ENCODE measurements at places on chromosomes 2 and 18. TPM values are rescaled to one million over a fixed set of nuclear protein-coding genes. Genes with fewer than 3 reads are reported as not detected.

The SCYGR4 gene
- polyA plus RNA-seq = 0.10 TPM

The CFAP53 gene
- polyA plus RNA-seq = 3.7 TPM

The LIMS4 gene
- 4.0 TPM for polyA plus RNA-seq

The SLC16A14 gene
- polyA plus RNA-seq = 6.9 TPM

The MMADHC gene
- 137 TPM for polyA plus RNA-seq

- DNase-seq = no peak
Measured at GRCh38 chr18:58953627-58954026, 89.0 kb downstream of the ZNF532 start.

GRCh38 chr2:176656038-176656775 lies 387.0 kb downstream of the MTX2 start:
- no peak for DNase-seq

DNA sequence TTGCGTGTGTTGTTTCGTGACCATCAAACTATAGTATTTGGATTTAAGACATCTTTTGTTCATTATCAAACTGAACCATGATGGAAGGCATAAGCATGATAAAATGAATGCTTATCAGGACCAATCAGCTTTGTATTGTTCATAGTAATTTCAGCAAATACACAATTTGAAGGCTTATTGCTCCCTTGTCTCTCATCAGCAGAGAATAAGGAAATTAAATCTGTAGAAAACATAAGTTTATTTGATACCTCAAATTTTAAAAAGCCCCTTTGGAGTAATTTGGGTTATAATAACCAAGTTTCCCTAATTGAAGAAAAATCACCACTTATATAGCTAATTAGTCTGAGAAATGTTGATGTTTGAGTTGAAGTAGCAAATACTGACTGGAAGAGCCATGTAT lies 705.7 kb downstream of the NUP35 start:
- DNase-seq = no peak

- DNase-seq = no peak
Measured at GRCh38 chr18:6994771-6995430, 122.7 kb downstream of the LAMA1 start.

DNA sequence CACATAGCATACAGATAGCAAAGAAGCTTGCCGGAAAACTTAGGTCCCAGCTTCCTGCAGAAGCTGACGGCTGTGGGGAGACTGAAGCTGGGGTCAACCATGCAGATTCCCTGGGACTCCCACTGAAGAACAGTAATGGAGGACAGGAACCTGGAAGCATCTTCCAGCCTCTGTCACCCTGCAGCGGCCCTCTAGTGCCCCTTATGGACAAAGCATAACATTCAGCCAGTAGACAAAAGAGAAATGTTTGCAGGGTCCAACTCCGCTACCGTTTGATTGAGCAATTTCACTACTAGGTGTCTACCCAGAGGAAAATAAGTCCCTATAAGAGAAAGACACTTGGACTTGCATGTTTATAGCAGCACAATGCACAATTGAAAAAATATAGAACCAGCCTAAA lies 460.6 kb downstream of the CNTNAP5 start:
- DNase-seq = no peak

DNA sequence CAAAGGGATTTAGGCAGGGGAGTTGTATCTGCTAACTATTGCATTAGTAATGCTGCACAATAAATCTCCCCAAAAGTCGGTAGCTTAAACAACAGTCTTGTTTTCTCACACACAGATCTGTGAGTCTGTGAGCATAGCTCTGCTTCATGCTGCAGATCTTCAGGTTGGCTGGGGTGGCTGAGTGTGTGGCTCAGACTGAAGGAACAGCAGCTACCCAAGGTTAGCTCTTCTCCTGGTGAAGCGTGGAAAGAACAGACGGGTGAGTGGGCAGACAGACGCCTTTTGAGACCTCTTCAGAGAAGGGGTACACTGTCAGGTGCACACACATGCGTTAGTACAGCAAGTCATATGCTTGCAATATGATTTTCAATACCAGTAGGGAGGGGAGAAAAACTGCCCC lies 3.9 kb upstream of the CCDC85A start:
- DNase-seq = no peak

DNA sequence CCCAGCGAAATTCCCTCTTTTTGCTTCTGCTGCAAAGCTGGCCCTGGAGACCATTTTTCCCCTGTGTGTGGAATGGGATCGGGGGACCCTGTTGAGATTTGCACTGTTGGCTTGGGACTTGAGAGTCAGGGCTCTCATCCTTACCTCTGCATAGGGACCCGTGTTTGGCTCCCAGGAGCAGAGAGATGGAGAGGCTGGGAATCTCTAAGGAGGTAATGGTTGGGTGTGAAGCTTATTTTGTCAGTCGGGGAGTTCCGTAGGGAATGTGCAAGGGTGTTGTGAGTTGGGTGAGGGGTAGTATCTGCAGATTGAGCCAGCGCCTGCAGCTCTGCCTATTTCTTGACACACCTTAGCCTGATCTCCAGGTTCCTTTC lies 4.5 kb downstream of the GATA6 start:
- no peak for DNase-seq

- DNase-seq = no peak
Measured at GRCh38 chr2:97816411-97816810, 103.0 kb downstream of the ZAP70 start.

GRCh38 chr18:77087393-77088141 lies 45.0 kb downstream of the MBP start:
- DNase-seq = no peak

- DNase-seq = no peak
Measured at GRCh38 chr18:27860701-27861107, 316.2 kb downstream of the CDH2 start.

DNA sequence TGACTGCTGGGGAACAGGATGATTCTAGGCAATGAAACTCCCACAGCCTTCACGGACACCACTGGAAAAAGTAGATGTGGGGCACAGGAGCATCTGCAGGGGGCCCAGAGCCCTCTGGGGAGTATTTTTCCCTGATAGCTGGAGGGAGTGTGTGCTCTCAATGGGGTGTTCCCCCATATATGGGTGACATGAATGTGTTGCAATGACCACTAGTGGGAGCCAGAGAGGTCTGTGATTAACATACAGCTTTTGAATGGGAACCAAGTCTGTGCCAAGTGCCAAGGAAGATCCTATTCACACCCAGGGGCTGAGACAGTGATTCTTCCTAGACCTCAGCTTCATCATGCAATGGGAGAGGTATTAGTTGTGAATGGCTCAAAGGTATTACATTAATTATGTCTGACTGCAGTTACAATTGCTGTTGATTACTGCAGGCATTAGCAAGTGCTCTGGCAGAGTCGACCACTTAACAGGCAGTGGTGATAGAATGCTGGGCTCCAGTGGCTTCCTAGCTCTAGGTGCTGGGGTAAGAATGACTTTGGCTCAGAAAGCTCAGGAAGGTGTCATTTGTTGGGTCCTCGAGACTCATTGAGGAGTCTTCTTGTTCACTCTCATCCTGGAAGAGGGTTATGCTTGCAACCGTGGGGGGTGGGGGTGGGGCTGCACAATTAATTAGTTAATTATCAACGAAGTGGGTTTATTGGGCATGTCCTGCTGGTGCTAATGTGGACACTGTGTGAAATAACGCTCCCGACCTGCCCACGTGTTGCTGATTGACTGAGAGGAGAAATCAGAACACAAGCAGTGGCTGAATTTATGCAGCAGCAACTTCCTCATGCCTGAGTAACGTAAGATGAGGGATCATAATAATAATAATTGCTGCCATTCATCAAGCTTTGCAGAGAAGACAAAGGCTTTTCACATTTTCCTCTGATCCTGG lies 194.1 kb downstream of the CLIP4 start:
- DNase-seq = peak; percentile 16

DNA sequence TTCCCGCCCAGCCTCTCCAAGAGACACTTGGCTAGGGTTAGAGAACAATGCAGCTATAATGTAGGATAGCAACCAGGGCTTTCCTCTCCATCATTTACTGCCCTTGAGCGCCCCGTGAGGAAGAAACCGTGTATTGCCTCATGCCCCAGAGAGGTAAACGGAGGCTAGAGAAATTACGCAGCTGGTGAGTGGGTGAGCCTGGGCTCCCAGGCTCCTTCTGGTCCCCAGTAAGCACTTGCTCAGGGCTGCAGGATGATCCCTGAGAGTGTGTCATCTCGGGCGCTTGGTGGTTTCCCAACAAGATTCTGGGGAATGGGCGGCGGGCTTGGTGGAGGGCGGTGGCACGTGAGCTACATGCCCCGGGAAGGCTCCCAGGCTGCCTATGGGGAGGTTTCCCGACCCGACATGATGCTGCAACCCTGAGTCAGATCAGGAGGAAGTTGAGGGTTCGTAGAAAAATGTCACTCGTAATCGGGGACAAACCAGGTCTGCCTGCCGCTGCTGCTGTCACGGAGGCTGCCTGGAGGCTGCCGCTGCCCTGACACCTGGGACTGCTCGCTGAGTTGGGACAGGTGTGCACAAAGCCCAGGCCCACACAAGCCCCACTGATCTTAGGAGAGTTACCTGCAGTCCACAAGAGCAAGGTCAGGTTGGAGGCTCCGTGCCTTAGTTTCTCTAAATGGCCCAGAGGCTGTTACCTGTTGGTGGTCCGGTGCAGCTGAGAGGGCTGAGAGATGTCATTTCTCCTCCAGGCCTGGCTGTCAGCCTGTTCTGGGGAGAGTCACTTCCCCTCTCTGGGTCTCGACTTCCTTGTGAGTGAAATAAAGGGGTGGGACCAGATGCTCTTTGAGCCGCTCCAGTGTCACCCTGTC lies at the start of gene GPR55:
Gene GPR55, minus strand, starts transcription at position 773 of the 872 bp plus-strand sequence. CDS start 14,280 bp downstream, outside the sequence.
- DNase-seq = no peak

- no peak for DNase-seq
Measured at GRCh38 chr2:53751728-53752127, 15.9 kb upstream of the CHAC2 start.

DNA sequence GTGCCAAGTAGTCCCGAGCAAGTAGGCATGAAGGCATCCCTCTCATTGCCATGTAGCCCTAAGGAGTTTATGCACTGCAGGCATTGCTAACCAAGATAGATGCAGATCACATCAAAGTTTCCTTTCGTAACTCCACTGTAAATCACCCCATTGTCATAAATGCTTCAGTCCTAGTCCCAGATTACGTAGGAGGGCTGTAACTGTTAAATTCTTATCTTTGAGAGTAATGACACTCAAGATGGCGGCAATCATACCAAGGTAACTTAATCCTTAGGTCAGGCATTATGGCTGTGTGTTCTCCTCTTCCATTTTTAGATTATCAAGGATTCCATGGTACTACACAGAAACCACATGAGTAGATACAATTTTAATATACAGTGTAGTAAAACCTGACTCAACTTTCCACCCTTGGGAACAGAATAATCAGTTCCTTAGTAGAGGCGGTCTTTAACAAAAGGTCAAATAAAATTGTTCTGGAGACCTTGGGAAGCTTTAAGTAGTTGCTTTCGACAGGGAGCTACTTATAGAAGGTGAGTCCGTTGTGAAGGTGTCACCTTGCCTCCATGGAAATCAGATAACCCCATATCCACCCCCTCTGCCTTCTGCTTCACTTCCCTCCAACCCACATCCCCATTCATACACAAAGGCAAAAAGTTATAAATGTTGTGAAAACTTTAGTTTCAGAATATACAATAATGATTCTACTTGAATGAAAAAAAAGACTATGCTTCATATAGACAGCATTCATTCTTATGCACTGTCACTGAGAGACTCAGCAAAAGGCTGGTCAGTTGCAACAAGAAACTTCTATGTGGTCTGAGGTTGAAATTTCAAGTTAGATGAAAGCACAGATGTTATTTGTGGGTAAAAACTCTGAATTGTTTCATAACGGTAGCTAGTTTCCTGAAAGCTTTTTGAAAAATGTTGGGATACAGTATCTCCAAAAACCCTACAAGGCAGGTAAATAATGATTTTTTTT lies 64.8 kb upstream of the GALNT5 start:
- DNase-seq = no peak

- no peak for DNase-seq
Measured at GRCh38 chr2:47512581-47513083, 109.7 kb downstream of the MSH2 start.

- DNase-seq = peak; percentile 72
Measured at GRCh38 chr2:98909317-98910211, 26.5 kb downstream of the CRACDL start.

DNA sequence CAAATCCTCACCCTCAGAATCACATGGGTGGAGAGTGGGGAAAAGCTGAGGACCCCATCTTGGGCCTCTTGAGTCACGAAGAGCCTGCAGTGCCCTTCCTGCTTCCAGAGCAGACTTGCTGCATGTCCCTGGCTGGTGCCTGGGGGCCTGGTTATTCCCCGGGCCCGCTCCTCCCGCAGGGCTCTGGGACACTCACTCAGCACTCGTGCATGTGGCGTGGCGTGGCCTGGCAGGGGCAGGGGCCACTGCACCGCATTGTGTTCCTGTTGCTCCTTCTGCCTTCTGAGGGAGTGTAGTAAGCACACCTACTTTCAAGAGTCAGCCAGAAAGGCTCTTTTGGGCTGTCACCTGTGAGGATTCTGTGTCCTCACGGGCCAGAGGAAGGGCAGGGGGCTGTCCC lies 17.4 kb upstream of the MZT2A start:
- no peak for DNase-seq

DNA sequence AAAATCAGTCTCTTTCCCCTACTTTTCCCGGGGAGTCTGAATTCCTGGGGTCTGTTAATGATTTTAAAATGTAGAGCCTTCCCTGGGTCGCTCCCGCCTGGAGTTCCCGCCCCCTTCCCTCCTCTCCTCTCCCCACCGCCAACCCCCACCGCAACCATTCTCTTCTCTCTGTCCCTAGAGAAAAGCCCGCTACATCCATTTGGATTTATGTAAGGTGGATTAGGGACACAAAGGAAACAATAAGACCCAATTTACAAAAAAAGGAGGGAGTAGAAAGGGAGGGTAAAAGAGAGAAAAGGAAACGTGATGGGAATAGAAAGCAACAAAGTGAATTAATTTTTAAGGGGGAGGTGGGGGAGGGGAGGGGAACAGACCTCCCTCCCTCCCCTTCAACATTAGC lies 2.2 kb downstream of the EPHA4 start:
- no peak for DNase-seq

Measured in right lung (tissue), 10 donors.